ENCODE measurements at places on chromosomes 12 and 14.

GRCh38 chr12:102026728-102027127, 35.1 kb downstream of the WASHC3 start:
- no peak for DNase-seq

DNA sequence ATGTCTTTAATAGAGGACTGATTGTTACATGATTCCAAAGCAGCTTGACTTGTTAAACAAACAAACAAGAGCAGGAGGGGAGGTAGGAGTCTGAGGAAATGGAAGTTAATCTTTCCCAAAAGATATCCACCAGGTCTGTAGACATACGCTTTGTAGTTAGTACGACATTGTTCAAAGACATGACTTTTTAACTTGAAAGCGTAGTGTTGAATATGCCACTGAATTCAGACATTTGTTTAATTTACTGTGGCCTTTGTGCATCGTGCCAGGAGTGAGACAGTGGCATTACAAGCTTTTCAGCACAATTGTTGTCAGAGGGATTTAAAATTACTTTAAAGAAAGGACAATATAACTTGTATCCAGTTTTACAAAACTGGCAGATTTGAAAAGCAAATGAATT, 53.0 kb downstream of the SAV1 start:
- no peak for DNase-seq

- no peak for DNase-seq
Observed at GRCh38 chr12:94091624-94092023, 56.8 kb upstream of the PLXNC1 start.

DNA sequence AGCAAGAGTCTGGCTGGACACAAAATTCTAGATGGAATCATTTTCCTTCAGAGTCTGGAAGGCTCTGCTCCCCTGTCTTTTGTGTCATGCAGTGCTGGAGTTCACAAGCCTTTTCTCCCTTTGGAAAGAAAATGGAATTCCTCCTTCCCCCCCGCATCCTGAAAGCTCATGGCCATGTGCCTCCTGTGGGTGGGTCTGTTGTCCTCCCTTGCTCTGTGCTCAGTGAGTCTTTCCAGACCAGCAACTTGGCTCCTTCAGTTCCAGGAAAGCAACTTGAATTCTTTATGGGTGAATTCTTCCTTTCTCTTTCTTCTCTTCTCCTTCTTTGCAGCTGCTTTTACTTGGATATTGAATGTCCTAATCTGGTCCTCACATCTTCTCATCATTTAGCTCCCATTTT, 70.2 kb downstream of the TUNAR start:
- DNase-seq = no peak

- DNase-seq = no peak
Observed at GRCh38 chr12:99910342-99910741, 74.4 kb downstream of the ANKS1B start.
